ENCODE measurements at places on chromosomes 4 and X.

- DNase-seq: no peak
Observed at GRCh38 chr4:78691334-78691754, 84.8 kb upstream of the BMP2K start.

DNA sequence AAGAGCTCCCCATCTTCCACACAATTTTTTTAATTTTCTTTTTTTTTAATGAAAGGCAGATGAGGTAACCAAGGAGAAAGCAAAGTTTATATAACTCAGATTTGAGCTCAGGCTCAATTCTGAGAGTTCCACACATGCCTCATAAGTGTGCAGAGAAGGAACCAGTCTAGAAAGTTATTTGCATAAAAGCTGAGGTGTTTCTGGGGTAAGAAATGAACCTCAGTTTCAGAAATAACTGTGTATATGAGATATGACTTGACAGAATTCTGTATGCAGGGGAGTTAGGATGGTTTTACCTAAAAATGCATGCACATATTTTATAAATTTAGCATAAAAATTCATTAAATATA is 51.3 kb downstream of the DTHD1 start:
- no peak for DNase-seq

DNA sequence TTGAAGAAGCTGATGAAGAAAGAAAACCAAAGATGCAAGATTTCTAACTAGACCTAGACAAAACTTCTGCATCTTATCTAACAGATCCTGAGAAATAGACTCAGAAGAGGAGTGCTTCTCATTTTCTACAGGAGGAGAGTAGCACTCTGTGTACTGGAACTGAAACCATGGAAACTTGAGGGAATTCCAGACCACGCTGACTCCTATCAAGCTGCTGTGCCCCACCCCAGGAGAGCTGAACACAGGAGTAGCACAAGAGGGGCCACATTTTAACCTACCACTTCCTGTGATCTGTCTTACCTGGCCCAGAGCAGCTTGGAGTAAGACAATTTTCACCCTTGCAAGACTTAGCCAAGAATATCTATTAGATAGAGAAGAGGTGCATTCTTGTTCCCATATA is 248.9 kb downstream of the SCFD2 start:
- no peak for DNase-seq

GRCh38 chrX:2159861-2160260 is 340.9 kb downstream of the DHRSX start:
- no peak for DNase-seq

GRCh38 chr4:36523182-36523581 is 241.8 kb downstream of the DTHD1 start:
- no peak for DNase-seq
